AG10803 (cell line): ENCODE measurements at places on chromosomes 16 and 17.

GRCh38 chr16:14569213-14569612 is 60.8 kb downstream of the PARN start:
- no peak for DNase-seq

DNA sequence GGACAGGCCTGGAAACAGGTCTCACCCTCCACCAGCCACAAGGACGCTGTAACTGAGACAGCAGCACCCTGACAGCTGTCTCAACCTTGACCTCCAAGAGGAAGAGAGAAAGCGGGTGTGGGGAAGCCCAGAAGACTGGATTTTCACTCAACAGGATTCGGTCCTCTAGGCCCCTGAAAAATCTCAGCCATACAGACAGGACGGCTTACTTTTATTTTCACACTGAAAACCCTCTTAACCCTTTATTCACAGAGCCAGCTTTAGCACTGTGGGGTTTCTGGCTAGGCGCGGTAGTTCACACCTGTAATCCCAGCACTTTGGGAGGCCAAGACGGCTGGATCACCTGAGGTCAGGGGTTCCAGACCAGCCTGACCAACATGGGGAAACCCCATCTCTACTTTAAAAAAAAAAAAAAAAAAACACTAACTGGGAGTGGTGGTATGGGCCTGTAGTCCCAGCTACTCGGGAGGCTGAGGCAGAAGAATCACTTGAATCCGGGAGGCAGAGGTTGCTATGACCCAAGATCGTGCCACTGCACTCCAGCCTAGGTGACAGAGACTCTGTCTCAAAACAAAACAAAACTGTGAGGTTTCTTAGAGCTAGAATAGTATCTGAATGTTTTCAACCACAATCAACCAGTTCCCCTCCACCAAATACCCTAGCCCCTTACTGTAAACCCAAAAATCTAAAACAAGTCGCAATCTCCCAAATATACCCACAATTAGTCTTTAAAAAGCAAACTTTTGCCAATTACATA is 5.3 kb downstream of the ANKRD11 start:
- no peak for DNase-seq

GRCh38 chr16:70696952-70697593 is 11.2 kb upstream of the MTSS2 start:
- no peak for DNase-seq

DNA sequence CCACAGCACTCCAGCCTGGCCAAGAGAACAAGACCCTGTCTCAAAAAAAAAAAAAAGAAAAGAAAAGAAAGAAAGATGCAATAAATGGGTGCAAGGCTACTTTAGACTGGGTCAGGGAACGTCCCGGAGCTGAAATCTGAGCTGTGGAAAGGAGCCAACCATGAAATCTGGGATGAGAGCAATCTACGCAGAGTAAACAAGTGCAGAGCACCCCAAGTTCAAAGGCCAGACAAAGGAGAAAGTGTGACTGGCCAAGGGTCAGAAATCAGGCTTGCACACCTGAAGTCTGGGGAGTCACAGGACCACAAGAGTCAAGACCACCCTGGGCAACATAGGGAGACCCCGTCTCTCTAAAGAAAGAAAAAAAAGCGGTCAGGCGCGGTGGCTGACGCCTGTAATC is 2.8 kb downstream of the SHMT1 start:
- no peak for DNase-seq

GRCh38 chr17:14094676-14095601 is 25.6 kb downstream of the COX10 start:
- DNase-seq: no peak

GRCh38 chr17:4788807-4789700 is at the start of gene GLTPD2:
GLTPD2 (plus strand) TSS chr17:4788964; CDS start chr17:4789012, 48 bp downstream.
- DNase-seq: no peak

DNA sequence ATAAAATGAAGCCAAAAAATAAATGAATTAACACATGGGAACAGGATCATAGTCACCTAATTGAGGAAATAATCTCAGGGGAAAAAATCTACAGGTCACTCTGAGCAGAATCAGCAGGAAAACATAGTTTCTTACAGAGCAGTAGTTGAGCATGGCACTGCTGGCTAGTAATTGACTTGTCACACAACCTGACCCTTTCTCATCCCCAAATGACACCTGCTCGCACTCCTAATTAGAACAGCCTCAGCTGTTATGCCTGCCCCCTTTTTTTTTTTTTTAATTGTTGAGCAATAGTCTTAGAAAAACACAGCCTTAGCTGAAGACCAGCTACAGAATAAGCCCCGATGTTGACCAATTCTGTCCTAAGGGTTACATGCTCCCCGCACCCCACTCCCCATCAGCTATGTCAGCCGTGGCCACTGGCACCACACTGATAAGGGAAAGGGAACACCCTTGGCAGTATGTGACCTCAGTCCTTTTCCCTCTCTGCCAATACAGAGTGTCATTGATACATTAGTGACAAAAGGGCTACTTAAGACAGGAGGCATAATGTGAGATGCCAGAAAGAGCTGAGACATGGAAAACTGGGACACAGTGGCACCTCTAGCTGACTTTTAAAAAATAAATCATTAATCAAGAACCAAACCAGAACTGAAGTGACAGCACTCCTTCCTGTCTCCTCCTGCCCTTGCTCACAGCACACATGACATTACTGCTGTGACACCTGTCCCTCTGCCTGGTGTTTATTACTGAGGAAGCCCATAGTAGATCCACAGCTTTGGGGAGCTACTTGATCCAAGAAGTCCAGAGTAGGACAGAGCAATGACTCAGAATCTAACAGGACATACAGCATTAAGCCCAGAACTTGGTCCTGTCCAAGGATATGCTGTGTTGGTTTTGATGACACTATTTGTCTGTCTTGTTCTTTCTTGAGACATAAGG is 41.7 kb downstream of the WDR59 start:
- no peak for DNase-seq

DNA sequence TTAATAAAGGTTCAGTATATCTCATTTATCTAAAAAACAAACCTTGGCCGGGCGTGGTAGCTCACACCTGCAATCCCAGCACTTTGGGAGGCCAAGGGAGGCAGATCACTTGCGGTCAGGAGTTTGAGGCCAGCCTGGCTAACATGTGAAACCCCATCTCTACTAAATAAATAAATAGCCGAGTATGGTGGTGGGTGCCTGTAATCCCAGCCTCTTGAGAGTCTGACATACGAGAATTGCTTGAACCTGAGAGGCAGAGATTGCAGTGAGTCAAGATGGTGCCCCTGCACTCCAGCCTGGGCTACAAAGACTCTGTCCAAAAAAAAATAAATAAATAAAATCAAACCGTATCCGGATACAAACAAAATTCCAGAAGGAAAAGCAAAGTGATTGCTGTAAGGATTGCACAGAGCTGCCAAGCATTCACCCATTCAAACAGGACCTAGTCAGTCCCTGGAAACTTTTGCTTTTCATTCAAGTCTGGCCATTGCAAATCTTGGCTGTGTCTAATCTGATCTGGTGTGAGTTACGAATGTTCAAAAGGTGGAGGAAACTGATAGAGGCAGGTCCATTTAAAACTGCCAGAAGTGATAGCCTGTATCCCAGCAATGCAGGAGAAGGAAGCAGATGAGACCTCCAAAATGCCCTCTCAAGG is 102.5 kb upstream of the CLEC3A start:
- no peak for DNase-seq
